ENCODE measurements at places on chromosomes 7 and 10.
A peak's percentile ranks its signal among the peaks of the same experiment; 100 is the strongest.

DNA sequence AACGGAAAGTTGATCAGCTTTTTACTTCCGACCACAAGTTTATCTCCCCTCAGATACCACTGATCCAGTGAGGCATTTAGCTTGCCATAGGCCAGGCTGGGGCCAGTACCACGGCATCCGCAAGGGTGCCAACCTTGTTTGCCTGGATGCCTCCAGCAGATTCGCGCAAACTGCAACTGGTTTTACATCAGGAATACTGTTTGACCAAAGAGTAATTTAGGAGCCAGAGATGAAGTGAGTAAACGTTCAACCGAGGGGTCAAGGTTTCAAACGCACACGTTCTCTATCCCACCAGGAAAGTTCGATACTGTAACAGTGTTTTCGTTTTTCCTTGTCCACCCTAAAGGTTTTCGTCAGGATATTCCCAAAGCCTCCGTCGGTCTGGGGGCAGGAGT, 266 bp upstream of the MDFIC start:
- DNase-seq = no peak

DNA sequence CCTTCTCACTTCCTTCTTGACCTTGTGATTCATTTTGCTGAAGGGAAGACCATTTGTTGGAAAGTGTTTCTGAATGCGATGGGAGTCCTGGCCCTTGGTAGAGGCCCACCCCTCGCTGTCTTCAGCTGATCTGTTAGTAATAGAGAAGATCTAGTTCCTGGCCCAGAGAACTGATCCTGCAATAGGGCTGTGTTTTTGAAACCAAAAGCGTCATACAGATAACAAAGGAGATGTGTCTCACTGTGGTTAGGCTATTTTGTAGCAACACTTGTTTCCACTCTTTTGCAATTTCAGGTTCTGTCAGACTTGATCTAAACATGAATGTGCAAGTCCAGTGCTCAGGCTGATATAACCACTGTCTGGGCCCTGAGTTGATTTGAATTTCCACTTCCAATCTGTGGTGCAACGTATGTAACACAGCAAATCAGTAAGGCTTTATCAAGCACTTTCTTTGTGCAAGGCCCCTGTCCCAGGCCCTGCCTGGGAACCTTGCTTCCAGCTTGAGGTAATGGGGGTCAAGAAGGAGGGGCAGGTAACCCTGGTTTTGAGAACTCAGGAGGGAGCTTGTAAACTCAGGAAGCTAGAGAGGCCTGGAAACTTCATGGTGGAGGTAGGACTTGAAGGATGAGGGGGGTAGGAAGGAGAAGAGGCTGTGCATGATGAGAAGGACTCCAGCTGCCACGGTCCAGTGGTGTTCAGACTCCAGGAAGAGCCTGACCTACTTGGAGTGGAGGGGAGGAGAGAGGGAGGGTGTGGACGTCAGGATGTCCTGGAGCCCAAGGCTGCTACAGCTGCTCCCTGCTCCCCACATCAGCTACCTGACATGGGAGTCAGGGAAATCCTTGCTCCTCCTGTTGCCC, 42.2 kb upstream of the SRGN start:
- DNase-seq = peak; percentile 97

DNA sequence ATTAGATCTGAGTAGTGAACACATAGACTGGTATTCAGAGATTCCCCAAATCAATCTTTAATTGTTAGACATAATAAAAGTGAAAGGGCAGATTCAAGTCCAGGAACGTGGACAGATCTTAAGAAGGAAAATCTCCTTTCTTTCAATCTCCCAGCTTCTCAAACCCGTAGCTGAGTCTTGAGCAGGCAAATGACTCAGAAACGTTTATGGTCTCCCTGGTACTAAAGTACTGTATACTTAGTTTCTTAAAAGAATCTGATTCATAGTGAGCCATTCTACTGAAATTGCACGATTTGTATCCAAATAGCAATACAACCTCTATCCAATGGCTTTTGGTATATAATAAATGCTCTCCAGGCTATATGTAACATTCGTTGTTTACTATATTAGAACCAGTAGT, 140.4 kb upstream of the RHEB start:
- DNase-seq = no peak

- peak; percentile 85 for DNase-seq
These were observed 93.8 kb upstream of the SMNDC1 start for GRCh38 chr10:110398419-110399105.

- no peak for DNase-seq
These were observed 181.6 kb downstream of the SND1 start for GRCh38 chr7:127833641-127834040.

DNA sequence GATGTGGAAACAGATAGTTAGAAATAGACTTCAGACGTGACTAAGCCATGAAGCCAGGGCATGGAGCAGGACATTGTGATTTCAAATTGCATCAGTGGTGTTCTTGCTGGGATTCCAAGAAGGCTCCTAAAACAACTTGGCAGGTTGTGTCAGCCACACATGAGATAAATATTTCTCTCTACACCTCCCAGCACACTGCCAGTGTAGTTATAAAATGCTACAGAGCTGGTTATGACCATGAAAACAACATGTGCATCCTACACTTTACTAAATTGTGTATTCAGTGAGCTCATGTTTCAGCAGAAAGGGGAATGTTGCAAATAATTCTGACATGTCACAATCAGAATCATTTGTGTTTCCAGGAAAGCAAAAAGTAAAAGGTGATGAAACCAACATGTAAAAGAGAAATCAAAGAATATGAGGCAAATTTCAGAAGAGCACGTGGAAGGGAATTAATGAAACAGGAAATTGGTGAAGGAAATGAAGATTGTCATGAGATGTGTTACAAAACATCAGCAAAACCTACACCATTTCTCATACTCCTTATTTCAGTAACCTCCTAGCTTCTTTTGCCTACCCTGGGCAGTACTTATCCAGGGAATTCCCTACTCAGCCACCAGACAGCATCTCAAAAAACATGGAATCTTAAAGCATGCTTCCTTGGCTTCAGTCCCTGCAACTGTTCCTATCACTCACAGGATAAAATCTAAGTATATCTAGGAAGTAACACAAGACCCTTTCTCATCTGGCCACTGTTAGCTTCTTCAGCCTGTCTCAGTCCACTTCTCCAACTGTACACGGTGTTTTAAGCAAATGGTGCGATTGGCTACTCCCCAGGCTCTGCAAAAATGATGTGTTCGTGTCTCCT, 5.8 kb upstream of the CYP3A7 start:
- DNase-seq = peak; percentile 17

DNA sequence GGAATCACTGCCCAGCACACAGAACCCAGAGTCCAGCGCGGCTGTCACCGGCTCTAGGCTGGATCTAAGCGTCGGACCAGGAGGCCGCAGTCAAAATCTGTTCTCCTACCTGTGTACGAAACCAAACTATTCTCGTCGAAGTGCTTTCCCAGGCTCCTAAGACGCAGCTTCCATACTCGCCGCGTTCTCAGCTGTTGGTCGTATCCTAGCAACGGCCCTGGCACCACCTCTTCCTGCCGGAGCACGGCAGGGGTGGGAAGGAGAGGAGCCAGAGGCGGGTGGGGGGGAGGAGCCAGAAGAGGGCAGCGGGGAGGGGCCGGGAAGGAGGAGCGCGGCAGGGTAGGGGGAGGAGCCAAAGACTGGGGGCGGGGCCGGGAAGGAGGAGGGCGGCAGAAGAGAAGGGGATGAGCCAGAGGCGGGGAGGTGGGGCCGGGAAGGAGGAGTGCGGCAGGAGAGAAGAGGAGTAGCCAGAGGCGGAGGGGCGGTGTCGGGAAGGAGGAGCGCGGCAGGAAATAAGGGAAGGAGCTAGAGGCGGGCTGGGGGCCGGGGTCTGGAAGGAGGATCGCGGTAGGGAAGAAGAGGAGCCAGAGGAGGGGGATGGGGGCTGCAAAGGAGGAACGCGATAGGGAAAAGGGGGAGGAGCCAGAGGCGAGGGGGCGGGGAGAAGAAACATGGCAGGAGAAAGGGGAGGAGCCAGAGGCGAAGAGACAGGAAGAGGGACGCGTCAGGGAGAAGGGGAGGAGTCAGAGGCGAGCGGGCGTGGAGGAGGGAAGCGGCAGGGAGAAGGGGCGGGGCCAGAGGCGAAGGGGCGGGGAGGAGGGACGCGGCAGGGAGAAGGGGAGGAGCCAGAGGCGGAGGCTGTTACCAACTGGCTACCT, at the start of gene IQUB:
IQUB (minus strand) TSS at position 213 of the 878 bp plus-strand sequence. CDS start 22,255 bp downstream, outside the sequence.
- peak; percentile 99 for DNase-seq

- peak; percentile 3 for DNase-seq
These were observed 204.5 kb downstream of the GRM3 start for GRCh38 chr7:86848226-86848625.

DNA sequence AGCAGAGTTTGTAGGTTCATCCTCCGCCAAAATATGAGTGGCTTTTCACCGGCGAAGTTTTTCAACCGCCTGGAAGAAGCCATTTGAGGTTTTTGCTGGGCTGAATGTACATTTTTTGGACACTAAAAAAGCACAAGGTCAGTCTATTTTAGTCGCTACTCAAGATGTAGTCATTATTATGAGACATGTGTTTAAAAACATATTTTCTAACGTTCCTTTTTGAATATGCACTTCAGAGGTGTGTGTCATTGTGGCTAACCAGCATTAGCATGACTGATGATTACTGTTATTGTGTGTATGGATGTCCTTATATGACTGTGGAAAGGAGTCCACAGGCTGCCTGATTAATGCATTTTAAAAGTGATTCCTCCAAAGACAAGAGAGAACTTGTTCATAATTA, 605.4 kb downstream of the INHBA start:
- DNase-seq = no peak

GRCh38 chr7:37287131-37287855, 161.4 kb downstream of the ELMO1 start:
- DNase-seq = no peak

- no peak for DNase-seq
These were observed 27.3 kb upstream of the SYCE1 start for GRCh38 chr10:133592716-133593115.

GRCh38 chr10:49207936-49208487, 19.8 kb upstream of the TMEM273 start:
- no peak for DNase-seq

DNA sequence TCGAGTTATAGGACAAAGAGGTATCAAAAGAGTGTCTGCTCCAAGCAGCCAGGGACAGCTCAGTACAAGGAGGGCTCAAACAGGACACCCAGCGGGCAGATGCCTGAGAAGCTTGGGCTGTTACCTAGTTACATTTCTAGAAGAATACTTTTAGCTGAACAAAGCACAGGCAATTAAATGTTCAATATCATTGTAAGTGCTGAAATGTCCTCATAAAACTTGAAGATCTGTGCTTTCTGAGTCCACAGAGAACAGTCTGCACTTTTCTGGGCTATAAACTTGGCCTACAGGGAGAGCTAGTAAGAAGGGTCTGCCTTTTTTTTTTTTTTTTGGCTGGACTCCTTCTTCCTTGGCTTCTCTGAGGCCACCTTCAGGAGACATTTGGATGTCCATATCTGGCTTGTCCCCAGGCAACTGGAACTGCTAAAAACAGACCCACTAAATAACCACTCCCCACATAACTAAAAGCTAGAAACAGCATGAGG, 123.2 kb downstream of the SLC16A9 start:
- DNase-seq = no peak

Data from suppressor macrophage (primary cell).